ENCODE measurements at places on chromosomes 12 and 14.

DNA sequence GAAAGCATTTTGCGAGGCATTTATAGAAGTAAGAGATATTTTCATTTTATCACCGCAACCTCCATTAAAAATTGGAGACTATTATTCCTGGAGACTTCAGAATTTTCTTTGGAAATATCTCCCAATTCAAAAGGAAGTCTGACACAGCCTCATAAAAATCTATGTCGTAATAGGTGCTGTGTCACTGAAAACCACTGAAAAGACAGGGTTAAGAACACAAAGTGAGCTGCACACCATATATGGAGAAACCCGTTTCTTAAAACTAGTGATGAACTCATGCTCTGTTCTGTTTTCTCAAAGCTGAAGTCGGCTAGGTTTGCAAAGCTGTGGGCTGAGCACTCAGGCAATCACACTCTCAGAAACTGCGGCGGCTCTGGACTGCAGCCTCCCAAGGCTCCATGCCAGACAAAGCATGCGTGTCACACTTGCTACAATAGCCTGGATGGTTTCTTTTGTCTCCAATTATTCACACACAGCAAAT lies at the start of gene GLIPR1:
Gene GLIPR1, plus strand, starts transcription at position 287 of the 481 bp plus-strand sequence. Its CDS starts 126 bp downstream, at position 413.
- peak; percentile 99 for DNase-seq

DNA sequence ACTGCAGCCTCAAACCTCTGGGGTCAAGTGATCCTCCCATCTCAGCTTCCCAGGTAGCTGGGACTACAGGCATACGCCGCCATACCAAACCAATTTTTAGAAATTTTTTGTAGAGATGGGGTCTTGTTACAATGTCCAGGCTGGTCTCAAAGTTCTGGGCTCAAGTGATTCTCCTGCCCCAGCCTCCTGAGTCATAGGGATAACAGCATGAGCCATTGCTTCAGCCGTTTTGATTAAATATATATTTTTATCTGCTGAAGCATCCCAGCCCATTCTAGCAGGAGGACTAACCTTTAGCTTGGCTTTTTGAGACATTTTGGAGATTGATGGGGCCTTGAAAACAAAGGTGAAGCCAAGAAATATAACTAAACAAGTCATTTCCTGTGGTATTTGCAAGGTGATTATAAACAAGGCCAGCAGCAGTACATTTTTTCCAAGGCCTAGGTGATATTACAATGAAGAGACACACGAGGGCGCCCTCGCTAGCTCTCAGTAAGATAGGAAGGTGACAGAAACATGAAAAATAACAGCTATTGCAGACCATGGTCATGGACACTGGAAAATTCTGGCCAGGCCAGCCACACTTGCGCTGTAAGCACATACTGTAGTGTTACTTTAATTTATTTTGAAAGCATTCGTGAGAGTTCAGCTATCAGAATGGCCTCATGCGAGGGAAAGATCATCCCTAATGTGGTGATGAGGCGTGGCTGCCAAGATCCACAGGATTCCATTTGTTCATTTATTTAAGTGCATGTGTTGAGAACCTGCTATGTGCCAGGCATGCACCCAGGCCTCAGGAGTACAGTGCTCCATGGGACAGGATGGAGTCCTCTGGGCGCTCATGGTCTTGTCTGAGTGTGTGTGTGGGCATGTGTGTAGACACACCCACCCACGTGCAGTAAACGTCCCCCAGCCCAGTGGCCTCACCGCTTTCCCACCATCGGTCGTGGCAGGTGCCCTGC lies 63.5 kb downstream of the DGLUCY start:
- peak; percentile 68 for DNase-seq

DNA sequence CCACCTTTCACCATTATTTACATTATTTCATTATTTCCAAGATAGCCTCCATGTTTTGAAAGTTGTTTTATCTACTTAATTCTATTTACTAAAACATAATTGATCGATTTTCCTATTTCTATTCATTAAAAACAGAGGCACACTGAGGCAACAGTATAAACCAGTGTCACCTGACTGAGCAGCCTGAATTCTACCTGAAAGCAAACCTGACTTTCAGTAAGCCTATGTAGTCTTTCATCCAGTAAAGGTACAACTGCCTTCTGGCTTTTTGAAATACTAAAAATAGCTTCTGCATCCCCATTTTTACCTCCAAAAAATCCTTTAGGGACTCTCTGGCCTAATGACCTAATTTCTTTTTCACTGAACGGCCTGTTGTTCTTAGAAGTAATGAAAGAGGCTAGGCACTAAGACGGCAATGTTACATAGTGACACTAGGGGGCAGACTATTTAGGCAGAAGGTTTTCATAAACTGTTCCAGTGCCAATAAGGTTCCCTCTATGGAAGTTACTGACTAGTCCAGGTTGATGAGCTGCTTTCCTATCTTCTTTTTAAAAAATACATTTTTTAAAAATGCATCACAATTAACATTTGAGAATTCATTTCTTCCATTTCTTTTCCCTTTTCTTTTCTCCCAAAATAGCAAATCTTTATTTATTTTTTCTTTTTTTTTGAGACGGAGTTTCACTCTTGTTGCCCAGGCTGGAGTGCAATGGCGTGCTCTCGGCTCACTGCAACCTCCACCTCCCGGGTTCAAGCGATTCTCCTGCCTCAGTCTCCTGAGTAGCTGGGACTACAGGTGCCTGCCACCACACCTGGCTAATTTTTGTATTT lies 17.5 kb downstream of the ANAPC5 start:
- peak; percentile 67 for DNase-seq

DNA sequence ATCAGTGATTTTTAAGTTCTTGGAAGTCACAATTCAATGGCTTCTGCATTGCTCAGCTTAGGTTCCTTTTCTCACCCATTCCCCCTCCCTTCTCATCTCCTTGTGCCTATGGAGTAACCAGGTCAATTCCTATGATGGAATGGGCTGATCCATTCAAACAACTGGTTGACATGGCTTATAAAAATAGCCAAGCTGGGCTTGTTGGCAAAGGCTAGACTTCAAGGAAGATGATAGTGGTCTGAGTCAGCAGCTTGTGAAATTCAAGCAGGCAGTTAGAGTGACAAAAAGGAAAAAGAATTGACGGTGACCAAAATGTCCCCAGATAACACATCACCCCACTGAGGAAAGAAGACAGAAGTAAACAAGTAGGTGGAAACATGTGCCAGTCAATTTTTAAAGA lies 119.9 kb upstream of the PCED1B start:
- DNase-seq, result peak; percentile 85

All from fibroblast of lung (primary cell).